ENCODE measurements at places on chromosomes 4 and X. TPM values are rescaled to one million over a fixed set of nuclear protein-coding genes. Genes with fewer than 3 reads are reported as not detected.

NSDHL gene
- 5.9 TPM for total RNA-seq

TEX11 gene
- not detected for total RNA-seq

REELD1 gene
- total RNA-seq: not detected

- DNase-seq: peak; percentile 12
Measured at GRCh38 chr4:117965622-117966021, 68.7 kb upstream of the NDST3 start.

- peak; percentile 40 for DNase-seq
Measured at GRCh38 chrX:54817220-54817820, 9.8 kb downstream of the MAGED2 start.

DNA sequence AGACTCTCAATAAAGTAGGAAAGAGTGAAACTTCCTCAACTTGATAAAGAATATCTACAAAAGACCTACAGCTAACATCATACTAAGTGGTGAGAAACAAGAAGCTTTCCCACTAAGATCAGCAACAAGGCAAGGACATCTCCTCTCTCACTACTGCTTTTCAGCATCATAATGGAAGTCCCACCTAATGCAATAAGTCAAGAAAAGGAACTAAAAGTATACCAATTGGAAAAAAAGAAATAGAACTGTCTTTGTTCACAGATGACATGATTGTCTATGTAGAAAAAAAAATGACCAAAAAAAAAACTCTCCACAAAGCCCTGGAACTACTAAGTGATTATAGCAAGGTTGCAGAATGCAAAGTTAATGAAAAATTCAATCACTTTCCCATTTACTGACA is 25.1 kb upstream of the SH3RF1 start:
- DNase-seq: no peak

GRCh38 chr4:89579771-89580170 is 257.2 kb downstream of the SNCA start:
- no peak for DNase-seq

DNA sequence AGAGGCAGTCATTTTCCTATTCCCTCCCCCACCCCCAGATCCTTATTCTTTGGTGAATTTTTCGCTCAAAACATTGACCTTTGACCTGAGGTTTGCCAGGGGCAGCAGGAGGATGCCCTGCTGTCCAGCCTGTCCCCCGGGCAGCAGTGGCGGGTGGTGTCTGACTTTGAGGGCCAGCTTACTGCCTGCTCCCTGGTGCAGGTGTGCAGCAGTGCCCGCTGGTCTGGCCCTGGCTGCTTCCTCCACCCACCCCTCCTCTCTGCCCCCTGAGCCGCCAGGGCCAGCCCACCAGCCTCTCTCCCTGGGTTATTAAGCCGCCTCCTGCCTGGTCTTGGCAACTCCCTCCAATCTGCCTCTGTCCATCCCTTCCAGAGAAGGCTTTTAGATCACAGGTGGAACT is 40.8 kb upstream of the GRPEL1 start:
- no peak for DNase-seq
